ENCODE measurements at places on chromosomes 5 and 9. TPM values are rescaled to one million over a fixed set of nuclear protein-coding genes. Genes with fewer than 3 reads are reported as not detected.

DNA sequence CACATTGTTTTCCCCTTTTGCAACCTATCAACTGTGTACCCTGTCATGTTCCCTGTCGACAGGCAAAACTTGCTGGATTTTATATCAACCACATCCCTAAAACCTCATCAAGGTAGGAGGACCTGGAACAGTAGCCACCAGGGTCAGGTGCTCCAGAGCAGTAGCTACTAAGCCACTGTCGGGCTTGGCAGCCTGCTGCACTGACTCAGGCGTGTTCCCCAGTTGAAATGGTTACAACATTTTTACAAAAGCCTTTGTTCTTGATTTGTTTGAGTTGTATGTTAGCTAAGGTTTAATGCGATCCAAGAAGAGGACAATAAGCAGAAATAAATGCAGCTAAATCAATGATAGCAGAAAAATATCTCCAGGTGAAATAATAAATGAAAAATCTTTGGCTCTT, 407.4 kb upstream of the TLE4 start:
- DNase-seq, result no peak

- no peak for DNase-seq
Measured at GRCh38 chr9:137832191-137832700, 45.3 kb upstream of the CACNA1B start.

Gene ITGA2
- total RNA-seq, result 3.9 TPM

GRCh38 chr5:14714706-14715105, 50.2 kb downstream of the OTULIN start:
- DNase-seq, result no peak

GRCh38 chr9:70060148-70060882, 16.7 kb downstream of the MAMDC2 start:
- DNase-seq, result no peak

DNA sequence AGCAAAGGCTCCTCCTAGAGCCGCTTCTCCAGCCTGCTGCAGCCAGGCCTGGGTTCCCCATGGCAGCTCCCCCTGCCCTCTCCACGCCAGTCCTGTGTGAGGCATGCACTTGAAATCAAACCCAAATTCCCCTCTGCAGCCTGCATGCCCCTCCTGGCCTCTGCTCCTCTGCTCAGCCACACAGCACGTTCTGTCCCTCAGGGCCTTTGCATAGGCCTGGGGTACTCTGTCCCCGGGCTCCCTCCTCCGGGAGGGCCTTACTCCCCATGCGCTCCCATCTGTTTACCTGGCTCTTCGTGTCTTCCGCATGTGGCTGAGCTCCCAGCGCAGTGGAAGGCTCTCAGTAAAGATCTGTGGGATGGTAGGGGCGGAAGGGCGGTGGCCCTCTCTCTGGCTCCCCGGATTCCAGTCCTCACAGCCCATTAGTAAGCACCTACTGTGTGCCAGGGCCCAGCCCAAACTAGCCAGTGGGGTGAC, 203.5 kb upstream of the IER5L start:
- DNase-seq, result no peak

DNA sequence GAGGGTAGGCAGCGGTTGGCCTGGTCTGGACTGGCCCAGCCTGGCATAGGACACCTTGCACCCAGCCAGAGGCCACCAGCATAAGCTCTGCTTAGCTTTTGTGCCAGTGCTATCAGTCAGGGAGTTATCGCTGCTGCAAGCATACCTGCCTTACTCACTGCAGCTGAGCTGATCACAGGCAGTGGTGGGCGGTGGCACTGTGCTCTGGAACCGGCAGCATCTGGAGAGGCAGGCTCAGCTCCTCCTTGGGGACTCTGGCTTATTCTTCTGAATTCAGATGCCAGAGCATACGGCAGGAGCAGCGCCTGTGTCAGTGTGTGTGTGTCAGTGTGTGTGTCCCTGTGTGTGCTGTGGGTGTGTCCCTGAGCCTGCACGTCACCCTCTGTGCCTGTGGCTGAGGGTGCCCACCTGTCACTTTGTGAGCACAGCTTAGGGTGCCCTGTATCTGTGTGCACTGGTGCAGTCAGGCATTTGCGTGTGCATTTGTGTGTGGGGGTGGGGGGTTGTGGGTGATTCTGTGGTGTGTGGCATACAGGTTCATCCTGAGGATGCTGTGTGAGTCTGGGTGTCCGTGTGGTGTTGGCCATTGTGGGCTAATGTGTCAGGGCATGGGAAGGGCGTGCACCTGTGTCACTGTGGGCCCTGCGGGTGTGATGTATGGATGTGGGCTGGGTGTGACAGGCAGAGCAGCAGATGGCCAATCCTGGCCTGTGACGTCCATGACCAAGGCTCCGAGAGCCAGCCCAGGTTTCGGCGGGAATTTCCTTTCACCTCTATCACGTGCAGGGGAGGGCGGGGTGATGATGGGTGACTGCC, 23.5 kb downstream of the LMX1B start:
- peak; percentile 15 for DNase-seq

DNA sequence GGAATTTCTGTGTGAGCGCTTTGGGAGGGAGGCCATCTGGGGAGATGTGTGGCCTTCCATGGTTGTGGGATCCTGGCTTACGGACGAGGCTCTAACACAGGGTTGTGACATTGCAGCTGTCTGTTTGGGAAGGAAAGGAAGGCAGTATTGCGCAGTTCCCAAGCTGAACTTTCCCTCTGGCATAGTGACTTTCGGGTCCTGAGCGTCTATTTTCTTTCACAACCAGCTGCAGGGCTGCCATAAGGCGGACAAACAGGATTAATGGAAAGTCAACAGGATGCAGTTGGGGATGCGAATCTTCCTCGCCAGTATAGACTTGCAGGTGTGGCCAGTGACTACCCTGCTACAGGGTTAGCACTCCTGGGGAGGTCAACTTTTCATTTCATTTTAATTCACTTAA, 25.9 kb downstream of the CCT5 start:
- no peak for DNase-seq

All from activated CD4-positive, alpha-beta T cell treated with anti-CD3 and anti-CD28 coated beads, Interleukin-2, amount 10 ng/mL, durations not matched to agents 7 days and 5 days (primary cell).